T-cell (primary cell): ENCODE measurements at places on chromosomes 16 and 17.

DNA sequence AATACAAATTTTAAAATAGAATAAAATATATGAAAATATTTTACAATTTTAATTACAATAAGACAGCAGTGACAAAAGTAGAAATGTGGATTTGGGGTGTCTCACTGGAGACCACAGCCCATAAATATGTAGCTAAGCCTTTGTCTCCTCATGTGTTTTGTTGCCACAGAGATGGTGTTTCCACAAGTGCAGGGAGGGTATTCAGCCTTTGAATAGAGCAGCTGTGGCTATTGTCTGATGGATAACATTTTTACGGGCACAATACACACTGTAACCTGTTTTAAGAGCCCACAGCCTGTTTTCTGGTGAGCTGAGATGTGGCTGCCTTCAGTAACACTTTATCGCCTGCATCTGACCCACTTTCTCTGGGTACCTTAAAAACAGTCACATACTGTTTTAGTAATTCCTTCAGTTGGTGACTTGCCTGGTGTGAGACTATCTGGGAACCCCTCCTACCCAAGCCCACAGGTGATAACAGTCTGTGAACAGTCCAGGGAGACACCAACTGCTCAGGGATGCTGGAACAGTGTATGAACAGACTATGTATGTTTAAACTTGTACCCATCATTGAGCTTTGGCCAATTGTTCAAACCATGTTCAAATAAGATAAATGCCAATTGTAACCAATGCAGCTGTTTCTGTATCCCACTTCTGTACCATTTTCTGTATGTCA is 7.8 kb upstream of the AHSP start:
- no peak for DNase-seq

- peak; percentile 38 for DNase-seq
Measured at GRCh38 chr17:74369221-74369620, 1.9 kb downstream of the GPR142 start.

GRCh38 chr17:80825471-80826345 is 165.9 kb upstream of the CHMP6 start:
- no peak for DNase-seq

GRCh38 chr17:80204626-80205468 is 15.3 kb downstream of the SGSH start:
- DNase-seq = no peak

- no peak for DNase-seq
Measured at GRCh38 chr16:69925311-69925710, 25.8 kb upstream of the CLEC18A start.

DNA sequence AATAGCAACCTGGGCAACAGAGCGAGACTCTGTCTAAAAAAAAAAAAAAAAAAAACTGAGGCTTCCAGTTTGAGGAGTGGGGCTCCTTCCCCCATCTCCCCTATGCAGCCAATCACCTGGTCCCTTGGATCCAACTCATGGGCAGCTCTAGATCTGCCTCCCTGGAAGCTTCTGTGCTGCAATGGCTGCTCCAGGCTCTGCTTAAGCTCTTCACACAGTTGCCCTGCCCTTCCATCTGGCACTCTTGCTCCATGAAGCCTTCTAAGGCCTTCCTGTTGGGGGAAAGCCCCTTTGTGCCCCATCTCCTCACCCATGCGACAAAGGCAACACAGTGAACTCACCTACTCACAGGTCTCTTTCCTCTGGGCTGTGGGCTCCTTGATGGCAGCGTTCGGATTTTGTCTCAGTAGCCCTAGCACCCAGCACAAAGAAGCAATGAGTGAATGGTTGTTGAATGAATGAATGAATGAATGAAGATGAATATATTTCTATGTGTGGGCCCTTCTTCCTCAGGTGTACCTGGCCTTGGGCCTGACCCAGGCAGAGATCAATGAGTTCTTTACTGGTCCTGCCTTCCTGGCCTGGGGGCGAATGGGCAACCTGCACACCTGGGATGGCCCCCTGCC is 1.9 kb downstream of the NAGLU start:
- no peak for DNase-seq

DNA sequence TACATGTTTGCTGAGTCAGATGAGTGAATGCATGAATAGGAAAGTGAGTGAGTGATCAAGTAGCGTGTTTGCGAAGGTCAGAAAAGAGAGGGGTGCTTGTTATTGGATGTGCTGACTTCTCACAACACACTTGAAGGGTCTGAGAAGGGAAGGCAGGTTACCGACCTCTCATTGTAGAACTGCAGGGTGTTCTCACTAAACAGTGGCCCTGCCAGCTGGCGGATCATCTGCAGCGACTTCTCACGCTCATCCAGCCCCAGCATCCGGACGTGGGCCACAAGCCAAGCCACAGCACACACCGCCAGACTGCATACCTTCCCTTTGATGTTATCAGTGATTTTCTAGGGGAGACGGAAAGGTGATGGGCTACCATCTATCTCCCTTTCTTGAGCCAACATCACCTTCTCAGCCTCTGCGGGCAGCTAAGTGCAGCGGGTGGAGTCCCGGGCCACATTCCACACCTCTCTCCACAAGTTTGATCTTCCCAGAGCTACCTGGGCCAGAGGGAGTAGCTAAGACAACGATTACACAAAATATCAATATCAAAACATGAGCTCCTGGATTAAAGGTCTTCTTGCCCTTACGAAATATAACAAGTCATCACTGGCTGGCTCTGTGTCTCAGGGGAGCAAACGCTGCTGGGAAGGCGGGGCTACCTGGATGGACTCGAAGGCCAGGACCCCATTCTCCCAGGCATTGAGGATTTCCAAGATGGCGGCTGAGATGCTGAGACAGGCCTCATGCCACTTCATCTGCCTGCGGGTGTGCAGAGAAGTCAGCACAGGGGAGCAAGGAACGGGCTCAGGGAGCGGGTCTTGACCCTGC is 11.0 kb downstream of the CSF3 start:
- DNase-seq = peak; percentile 38

DNA sequence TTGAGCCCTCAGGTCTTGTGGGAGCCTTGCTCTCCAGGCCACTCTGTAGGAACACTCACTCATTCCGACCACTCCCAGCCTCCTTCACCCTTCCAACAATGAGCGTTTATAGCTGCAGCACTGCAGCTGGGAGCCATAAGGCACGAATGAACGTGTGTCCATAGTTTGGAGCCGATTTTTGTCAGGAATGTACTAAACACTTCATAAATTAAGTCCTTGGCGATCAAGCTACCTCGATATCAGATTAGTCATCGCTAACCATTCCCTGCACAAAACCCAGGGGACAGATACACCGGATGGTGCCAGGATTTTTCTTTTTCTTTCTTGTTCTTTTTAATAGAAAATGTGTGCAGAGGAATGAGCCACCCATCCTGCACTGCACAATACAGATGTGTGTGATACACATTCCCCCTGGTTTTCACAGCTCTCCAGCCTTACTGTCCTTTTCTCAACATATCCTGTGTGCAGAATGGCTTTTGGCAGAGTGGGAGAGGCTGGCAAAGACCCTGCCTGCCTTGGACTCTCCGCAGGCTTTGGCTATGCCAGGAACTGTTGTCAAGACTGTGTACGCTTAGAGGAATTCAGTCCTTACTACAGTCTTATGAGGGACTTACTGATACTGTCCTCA is 68.4 kb upstream of the ELAC2 start:
- DNase-seq = no peak

GRCh38 chr16:2206420-2206779 is 1.1 kb downstream of the MLST8 start:
- DNase-seq = no peak

DNA sequence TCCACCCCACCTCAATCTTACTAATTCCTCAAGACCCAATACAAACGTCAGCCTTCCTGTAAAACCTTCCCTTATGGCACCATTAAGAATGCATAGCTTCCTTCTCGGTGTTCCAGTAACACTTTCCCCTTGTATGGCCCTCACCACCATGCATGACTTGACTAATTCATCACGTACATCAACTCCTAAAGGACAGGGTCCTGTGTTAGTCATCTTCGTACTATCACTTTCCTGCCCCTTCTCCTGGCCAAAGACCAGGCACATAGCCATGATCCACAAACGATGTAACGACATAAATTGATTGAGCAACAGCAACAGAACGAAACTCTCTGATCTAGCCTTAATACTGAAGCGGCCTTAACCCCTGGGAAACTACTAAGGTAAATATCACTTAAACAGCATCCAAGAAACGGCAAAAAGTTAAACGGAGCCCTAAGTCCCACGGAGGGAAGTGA is 612 bp downstream of the PSMD12 start:
- DNase-seq = no peak

- DNase-seq = no peak
Measured at GRCh38 chr17:39647256-39647655, 10.3 kb downstream of the STARD3 start.

GRCh38 chr17:46972346-46972745 is 6.7 kb downstream of the RPRML start:
- no peak for DNase-seq

GRCh38 chr16:62638324-62638911 is 602.2 kb upstream of the CDH8 start:
- no peak for DNase-seq

GRCh38 chr16:87729266-87729954 is 36.4 kb downstream of the KLHDC4 start:
- DNase-seq = peak; percentile 19

DNA sequence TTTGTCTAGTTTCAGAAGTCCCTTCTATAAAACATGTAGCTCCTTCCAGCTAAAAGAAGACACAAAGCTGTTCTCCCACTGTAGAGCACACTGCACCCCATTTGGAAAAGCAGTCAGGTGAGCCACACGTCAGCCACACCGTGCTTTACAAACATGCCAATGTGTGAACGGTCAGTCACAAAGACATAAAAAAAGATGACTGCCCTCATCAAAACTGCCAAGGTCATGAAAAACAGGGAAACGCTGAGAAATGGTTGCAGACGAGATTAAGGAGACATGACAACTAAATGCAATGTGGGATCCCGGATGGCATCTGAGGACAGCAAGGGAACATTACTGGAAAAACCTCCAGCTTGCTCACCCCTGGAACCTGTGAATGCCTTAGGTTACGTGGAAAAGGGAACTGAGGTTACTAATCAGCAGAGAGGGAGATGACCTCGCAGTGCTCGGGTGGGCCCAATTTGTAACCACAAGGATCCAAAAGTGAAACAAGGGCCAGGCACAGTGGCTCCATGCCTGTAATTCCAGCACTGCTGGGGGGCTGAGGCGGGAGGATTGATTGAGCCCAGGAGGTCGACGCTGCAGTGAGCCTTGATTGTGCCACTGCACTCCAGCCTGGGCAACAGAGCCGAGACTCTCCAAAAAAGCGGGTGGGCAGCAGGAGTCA is 8.1 kb downstream of the ANKRD11 start:
- DNase-seq = no peak
